IPS DF 6.9 (cell line): ENCODE measurements at places on chromosomes 5 and 9.

GRCh38 chr9:1238407-1238806 is 188.2 kb downstream of the DMRT2 start:
- DNase-seq: no peak

DNA sequence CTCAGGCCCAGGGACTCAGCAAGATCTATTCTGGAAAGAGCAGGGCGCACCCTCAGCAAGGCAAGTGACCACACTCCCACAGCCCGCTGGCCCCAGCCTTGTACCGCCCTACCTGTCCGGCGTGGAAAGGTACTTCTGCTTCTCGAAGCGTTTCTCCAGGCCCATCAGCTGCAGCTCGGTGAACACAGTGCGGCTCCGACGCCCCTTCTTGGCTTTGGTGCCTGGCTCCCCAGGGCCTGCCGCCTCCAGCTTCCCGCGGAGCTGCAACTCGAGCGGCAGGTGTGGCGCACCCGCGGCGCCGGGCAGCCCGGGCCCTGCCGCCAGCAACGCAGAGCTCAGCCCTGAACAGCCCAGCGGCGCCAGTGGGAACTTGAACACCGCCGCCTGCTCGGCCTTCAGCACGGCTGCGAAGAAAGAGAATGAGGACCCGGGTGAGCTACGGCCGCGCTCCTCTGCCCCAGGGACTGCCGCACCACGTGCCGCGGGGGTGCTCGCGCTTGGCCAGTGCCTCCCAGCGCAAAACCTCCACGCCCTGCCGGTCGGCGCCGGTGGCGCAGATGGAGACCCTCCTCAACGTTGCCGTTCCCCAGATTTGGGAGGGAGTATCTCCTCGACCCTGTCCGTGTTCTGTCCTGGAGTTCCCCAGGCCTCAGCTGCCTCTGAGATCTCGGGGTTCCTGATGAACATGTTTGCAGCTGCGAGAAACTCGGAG is 2.2 kb downstream of the BARX1 start:
- DNase-seq: no peak

GRCh38 chr5:55816342-55816741 is 34.8 kb upstream of the IL31RA start:
- DNase-seq: no peak

GRCh38 chr5:6652025-6652424 is 18.8 kb downstream of the SRD5A1 start:
- no peak for DNase-seq

GRCh38 chr9:77820293-77820954 is 172.3 kb upstream of the GNA14 start:
- DNase-seq: no peak

DNA sequence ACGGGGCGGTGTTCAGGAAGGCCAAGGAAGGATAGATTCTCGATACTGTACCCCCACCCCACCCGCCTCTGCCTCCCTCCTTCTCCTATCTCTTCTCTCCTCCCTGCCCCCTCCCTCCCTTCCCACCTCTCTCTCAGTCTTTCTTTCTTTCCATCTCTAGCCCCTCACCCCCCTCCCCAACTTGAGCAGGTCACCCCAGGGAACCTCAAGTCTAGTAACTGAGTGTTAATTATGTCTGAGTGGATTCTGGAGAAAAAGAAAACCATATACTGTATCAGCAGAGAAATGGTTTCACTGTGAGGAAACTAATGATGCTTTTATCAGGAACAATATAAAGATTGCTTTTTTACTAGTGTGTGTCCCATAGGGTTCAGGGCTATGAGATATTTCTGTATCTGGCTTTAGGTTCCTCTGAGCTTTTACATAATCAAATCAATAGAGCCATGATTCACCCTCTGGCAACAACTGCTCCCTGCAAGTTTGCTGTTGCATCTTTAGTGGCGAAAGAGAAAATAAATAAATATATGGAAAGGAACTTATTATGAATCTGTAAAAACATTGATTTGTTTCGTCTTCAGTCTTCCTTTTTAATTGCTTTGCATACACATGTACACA is 639.7 kb downstream of the CCDC171 start:
- no peak for DNase-seq

GRCh38 chr9:98860871-98861293 is 53.4 kb downstream of the GALNT12 start:
- DNase-seq: no peak

DNA sequence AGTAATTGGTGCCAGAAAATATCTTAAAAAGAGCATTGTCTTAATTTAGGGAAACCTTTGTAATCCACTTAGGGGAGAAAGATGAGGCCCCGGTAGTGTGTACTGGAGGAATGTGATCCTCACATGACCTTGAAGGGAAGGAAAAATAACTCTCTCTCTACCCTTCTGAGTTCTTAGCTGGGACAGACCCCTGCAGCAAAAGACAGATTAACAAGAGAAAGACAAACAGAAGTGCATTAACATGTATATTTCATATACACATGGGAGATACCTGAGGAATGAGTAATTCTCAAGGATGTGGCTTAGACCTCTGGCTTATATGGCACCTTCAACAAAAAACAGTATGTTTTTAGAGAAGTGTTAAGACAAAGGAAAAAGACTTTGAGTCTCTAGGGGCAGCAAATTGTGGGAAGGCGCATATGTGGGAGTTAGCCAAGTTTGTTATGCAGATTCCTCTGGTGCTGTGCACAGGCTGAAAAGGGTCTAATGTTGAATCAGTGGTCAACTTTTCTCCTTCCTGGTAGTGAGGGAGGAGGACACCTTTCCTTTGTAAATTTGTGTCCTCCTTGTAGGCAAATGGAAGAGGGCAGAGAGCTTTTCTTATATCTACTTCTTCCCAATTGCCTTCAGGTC is 138.8 kb downstream of the LRRC70 start:
- DNase-seq: no peak

DNA sequence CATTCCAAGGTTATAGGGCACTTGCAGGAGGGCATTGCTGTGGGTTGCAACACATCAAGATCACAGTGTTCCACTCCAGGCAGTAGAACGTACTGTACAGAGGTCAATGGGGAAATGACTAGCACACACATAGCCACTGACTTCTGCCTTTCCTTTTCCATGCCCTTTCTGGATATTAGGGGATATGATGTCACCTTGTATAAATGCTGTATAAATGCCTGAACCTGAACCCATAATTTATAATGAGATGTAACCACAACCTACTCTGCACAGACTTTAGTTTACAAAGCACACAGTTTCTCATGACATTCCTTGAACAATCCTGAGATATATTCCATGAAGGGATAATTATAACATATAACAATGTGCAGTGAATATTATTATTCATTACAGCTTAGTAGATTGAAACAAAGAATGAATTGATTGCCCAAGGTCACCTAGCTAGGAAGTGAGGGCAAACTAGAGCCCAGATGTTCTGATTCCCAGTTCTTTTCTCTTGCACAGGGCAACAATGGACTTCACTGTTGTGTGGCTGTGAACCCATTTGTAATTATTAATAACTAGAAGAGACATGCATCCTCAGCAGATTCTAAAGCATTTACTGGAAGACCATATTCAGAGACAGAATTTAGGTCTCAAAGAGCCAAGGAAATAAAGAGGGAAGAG is 5.6 kb upstream of the ABLIM3 start:
- no peak for DNase-seq

GRCh38 chr9:88852794-88853193 is 138.5 kb upstream of the S1PR3 start:
- DNase-seq: no peak

DNA sequence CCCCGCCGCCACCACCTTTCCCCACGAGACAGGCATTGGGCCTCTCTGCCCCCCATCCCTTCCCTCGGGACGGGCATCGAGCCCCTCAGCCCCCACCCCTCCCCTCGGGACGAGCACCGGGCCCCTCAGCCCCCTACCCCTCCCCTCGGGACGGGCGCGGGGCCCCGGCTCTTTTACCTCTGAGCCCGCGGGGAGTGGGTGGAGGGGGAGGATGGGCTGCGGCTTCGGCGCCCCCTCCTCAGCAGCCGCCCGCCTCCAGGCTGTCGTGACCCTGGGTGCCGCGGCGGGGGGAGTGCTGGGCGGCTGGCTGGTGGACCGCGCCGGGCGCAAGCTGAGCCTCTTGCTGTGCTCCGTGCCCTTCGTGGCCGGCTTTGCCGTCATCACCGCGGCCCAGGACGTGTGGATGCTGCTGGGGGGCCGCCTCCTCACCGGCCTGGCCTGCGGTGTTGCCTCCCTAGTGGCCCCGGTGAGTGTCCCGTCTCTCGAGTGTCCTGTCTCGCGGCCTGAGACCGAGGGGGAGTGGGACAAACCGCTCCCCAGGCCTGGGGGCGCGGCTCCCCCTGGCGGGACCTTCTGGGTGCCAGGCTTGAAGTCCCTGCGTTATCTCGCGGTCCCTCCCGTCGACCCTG is 791 bp downstream of the SLC2A8 start:
- no peak for DNase-seq

GRCh38 chr5:42842921-42843641 is 31.4 kb upstream of the SELENOP start:
- DNase-seq: no peak

GRCh38 chr9:34554211-34555001 is 31.6 kb upstream of the ENHO start:
- no peak for DNase-seq

GRCh38 chr9:14348373-14349145 is 34.6 kb upstream of the NFIB start:
- no peak for DNase-seq

- no peak for DNase-seq
These were observed 37.0 kb downstream of the NACC2 start for GRCh38 chr9:136058084-136058483.

GRCh38 chr5:821504-821903 is 29.3 kb downstream of the ZDHHC11 start:
- no peak for DNase-seq

GRCh38 chr5:66869347-66869746 is 273.2 kb downstream of the MAST4 start:
- DNase-seq: no peak

GRCh38 chr9:93008457-93008856 is 50.0 kb upstream of the SUSD3 start:
- DNase-seq: no peak

- no peak for DNase-seq
These were observed 94.7 kb downstream of the ELAVL2 start for GRCh38 chr9:23731353-23731752.

- DNase-seq: peak; percentile 35
These were observed 104.2 kb downstream of the PPARGC1B start for GRCh38 chr5:149834246-149834855.

GRCh38 chr9:92290785-92291429 is 2.6 kb downstream of the IARS1 start:
- DNase-seq: no peak

- no peak for DNase-seq
These were observed 344.1 kb upstream of the ADAMTSL1 start for GRCh38 chr9:18129809-18130334.

- DNase-seq: no peak
These were observed 327.5 kb upstream of the ZNF462 start for GRCh38 chr9:106535439-106535838.

- no peak for DNase-seq
These were observed 78.8 kb upstream of the NFIL3 start for GRCh38 chr9:91502475-91502874.

DNA sequence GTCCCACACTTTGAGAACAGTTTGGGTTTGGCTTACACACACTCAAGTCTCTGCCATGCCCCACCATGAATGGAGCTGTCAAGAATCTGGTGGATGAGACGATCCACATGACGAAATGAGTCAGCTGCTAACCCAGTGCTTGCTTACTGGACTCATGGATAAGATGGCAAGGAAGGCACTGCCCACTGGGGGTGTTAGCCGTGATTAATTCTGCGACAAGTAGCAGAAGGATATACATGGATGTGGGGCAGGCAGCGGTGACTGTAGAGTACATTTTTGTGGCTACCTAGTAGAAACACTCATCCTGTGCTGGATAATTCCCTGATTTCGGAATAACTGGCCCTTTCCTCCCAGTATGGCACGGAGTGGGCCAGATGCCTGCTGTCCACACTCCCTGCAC is 77.5 kb downstream of the SPATA31C2 start:
- no peak for DNase-seq

DNA sequence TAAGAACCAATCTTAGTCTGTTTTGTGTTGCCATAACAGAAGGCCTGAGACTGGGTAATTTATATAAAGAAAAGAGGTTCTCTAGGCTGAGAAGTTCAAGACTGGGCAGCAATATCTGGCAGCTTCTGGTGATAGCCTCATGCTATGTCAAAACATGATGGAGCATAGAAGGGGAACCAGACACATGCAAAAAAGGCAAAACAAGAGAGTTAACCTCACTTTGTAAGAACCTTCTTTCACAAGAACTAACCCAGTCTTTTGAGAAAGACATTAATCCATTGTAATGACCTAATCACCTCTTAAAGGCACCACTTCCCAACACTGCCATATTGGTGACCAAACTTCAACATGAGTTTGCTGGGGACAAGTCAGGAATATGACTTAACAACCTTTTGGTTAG is 37.3 kb downstream of the FSD1L start:
- DNase-seq: no peak

DNA sequence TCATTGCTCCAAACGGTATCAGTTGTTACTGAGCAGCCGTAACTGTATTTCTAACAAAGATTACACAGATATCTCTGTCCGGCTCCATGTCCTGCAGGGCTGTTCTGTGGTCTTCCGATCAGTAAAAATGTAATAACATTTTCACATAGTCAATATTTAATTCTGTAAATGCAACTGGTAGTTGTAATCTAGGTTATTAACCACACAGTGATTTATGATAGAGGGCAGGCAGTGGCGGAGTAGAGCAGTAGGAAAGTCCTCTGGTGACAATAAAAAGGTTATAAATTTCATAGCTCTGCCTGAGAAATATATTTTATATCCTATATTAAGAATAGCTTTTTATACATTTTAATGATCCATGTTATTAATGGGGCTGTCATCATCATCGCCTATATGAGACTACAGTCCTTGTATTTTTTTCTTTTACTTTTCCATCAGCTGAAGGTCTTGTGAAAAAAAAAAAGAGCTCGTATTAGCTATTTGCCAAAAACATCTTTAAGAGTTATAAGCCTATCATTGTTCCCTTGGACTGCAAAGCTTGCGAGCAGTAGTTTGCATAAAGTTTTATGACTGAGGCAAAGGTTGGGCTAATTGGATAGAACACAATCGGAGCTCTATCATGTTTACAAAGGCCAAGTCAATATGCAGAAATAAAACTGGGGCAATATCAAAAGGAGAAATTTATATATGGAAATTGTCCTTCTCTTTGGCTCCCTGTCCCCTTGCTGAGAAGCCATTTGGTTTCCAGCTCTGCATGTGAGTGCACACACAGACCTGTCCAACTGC is 648.0 kb downstream of the IRX1 start:
- no peak for DNase-seq

DNA sequence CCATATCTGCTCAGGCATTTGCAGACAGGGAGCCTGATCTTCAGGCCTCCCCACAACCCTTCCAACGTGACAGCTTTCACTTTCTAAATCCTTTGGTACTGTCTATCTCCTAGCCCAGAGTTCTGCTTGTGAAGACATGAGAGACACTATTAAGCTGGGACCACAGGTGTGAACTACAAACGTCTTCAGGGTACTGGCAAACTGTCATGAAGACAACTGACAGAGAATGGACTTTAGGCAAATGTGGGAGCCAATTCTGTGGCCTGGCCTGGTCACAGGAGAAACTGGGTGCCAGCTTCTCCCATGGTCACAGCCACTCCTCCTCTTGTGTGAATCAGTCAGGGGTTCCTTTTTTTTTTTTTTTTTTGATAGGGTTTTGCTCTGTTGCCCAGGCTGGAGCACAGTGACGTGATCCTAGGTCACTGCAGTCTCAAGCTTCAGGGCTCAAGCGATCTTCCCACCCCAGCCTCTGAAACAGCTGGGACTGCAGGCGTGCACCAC is 10.4 kb downstream of the TRIM14 start:
- no peak for DNase-seq
